ENCODE measurements at places on chromosomes 7 and 10.

DNA sequence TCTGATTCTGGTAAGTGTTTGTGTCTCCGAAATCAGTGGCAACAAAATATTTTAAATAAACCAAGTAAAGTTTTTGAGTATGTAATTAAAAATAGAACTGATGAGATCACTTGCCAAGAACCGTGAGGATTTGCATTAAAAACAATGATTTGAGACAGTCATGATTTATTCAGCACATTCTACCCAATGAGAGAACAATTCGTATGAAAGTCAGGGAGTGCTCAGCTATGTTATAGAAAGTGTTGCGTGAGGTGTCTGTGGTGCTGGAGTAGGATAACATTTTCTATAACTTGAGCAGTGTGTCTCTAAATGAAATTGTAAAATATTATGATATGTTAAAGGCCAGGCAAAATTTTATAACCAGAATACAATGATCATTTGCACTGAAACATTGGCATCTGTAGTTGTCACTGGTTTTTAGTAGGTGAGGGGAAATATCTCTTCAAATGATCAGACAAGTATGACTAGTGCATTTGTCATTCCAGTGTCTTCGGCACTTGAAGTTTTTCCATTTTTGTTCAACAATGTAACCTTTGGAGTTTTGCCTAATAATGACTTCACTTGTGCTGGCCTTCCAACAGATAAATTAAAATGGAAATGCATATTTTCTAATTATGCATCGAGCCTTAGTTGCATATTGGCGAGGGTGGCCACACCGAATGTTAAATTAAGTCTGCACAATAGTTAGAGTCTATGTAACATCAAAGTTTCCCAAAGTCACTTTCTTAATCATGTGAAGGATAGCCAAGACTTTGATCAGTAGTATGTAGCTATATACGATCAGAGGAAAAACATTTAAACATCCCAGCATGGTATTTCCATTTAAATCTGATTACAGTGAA, 335.9 kb downstream of the GFRA1 start:
- no peak for DNase-seq

DNA sequence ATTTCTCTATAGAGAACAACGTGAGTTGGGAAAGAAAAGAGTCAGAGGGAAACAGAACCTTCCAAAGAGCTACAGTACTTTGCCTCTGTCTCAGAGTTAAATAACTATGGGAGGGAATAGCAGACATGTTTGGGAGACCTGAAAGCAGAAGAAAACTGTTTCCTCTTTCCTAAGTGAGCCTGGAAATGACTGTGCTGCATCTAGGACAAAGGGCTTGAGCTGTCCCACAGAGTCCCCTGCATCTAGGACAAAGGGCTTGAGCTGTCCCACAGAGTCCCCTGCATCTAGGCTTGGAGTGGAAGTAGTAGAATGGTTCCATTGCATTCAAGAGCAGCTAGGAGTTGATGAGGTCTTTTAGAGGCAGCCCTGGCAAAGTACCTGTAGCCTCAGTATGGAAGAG, 149.7 kb downstream of the DKK1 start:
- no peak for DNase-seq

GRCh38 chr10:117616179-117616578, 73.6 kb downstream of the EMX2 start:
- no peak for DNase-seq

DNA sequence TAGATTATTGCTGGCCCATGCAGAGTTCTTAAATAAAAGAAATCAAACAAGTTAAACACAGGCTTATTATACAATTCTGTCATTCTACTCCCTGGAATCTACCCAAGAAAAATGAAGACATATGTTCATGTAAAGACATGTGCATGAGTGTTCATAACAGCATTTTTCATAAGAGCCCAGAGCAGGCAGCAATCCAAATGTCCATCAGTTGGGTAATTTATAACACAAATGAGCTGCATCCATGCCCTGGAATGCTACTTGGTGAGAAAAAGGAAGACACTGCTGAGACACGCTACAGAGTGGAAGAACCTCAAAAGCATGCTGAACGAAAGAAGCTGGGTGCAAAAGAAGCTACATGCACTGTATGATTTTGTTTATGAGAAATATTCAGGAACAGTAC, 342.6 kb downstream of the TCERG1L start:
- DNase-seq = no peak

DNA sequence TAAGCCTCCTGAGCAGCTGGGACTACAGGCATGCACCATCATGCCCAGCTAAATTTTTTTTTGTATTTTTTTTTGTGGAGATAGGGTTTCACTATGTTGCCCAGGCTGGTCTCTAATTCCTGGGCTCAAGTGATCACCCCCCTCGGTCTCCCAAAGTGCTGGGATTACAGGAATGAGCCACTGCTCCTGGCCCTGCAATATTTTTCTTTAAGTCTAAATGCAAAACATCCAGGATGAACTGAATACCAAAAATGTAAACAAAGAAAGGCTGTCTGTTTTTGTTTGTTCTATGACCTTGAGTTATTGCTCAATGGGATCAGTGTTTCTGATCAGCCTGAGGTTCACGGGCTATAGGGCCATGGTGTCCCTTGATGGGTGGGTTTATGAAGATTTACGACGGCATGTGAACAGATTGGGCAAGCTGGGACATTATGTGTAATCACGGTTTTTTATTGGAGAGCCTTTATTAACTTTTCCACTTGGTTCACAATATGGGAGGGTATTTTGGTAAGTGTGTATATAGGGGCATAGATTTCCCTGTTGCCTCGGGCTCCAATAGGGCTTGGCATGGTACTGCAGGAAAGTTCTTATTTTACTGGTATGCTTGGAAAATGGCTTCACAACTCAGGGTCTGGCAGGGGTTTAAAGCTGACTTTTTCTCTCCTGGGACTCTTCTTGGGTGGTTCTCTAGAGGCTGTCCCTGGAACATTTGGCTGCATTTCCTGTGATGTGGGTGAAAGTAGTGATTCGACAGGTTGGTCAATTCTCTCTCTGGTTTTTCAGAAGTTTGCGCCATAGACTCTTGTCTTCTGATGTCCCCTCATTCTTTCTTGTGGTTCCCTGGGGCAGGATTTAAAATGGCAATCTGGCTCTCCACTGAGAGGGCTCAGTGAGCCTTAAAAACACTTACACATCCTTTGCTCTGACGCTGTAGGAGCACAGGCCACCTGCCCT, 41.6 kb downstream of the MRPS33 start:
- no peak for DNase-seq

- DNase-seq = no peak
These were observed 58.1 kb upstream of the LBX1 start for GRCh38 chr10:101287183-101287996.

- no peak for DNase-seq
These were observed 67.6 kb downstream of the TACC2 start for GRCh38 chr10:122056431-122057094.

DNA sequence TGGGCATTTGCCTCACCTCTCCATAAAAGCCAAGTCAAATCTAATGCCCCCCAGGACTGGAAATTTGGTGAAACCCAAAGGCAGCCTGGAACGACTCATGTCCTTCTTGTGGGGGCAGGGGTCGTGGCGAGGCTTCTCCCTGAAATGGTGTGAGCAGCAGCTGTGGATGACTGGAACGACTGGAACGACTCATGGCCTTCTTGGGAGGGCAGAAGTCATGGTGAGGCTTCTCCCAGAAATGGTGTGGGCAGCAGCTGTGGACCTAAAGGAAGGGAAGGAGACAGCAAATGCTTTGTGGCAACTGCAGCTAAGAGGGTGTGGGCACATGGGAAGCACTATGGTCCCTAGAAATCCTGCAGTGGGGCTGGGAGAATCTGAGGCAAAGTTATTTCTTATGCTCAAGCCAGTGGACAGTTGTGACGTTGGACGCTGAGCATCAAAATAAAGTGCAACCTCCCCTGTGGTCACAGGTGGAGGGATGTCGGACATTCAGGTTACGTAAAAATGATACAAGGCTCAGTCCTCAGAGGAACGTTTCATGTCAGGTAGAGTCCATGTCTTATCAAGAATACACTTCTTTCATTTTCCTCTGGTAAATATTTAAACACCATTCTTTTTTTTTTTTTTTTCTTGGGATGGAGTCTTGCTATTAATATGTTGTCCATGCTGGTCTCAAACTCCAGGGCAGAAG, 107.0 kb upstream of the KIF5B start:
- DNase-seq = no peak

DNA sequence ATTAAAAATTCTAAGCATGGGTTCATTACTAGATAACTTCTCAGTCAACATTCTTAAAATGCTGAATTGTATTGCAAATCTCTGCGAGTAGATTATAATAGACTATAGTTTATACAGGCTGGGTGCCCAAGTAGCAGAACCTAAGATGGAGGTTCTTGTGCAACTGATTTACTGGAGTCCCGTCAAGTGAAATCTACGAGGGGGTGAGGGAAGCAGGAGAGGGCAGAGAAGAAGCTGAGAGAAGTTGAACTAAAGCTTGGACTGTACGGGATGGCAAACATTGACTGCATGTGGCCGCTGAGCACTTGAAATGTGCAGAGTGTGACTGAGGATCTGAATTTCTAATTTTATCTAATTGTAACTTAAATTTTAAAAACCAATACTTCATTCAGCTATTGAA, 124.5 kb downstream of the CTNNA3 start:
- no peak for DNase-seq

DNA sequence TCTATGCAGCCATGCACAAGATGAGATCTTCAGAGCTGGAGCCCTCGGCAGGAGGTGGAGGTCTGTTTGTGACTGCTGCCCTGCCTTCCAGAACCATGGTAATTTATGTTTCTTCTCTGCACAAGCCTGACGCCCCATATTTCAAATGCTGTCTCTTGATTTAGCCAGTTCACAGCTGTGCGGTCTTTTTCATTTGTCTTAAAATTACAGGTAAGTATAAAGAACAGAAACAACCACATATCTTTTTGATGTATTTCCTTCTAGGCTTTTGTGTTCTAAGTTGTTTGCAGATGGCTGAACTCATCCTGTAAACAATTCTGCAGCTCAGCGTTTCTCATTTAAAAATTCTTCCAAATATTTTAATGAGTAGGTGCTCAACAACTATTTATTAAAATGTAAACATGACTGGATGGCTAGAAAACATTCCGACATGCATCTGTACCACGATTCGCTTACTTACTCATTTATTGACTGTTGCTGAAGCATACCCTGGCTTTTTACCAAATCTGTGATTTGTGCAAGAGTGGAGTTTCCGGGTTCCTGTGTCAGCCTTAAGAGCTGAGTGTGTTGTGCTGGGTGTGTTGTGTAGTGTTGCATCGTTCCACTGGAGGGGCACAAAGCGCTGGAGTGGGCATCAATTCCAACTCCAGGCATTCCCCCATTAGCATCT, 58.9 kb downstream of the PIP4K2A start:
- no peak for DNase-seq

- DNase-seq = no peak
These were observed 29.5 kb upstream of the SEM1 start for GRCh38 chr7:96739167-96739566.

DNA sequence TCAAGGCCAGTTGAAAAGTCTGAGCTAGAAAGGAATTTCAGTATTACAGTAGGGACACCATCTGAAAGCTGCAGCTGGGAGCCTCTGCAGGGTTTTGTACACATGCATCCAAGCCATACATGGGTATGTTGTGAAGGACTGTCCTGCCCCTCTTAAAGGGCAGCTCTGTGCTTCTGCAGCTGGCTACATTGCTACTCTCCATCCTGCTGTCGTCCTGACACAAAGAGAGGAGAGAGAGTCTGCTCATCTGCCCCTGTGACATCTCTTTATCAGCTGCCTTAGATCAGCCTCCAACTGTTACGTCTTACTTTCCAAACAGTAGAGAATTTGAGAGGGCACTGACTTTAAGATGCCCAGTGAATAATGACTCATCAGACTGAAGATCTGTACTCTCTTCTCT, 602.7 kb downstream of the SORCS3 start:
- DNase-seq = no peak
